ENCODE measurements at places on chromosomes 1 and 21.

- no peak for DNase-seq
Measured at GRCh38 chr1:178539291-178539690, 26.4 kb downstream of the TEX35 start.

DNA sequence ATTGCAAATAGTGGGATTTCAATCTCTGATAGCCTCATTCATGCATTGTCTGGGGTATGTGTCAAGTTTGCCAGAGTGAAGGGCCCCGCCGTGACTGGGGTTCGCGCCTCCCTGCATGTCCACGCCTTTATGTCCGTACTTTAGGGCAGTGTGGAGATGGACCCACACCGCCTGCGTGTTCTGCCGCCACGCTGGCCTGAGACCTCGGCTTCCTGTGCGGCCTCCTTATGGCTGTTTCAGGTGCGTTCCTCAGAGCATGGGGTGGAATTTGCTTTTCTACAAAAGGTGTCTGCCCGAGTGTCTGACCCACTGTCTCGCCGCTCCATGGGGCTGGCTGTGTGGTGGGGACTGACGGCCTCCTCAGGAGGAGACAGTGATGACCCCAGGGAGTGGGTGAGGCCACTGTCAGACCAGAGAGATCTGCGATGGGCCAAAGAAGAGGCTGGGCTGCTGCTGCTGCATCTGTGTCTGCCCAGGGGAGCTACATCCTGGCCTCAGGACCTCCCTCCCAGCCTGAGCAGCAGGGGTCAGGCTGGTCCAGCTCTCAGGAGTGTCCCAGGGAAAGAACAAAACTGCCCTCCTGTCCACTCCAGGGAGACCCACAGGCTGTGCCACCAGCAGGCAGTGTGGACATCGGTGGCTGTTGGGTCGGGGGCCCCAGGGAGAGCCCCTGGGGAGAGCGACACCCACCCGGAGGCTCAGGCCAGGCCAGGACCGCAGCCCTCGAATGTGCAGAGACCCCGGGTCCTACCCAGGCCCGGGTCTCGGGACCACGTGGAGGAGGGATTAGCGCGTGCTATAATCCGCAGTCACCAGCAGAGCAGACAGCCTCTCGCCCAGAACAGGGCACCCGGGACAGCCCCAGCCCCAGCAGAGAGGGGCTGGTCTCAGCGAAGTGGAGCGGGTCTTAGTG is 9.8 kb upstream of the SLC19A1 start:
- no peak for DNase-seq

DNA sequence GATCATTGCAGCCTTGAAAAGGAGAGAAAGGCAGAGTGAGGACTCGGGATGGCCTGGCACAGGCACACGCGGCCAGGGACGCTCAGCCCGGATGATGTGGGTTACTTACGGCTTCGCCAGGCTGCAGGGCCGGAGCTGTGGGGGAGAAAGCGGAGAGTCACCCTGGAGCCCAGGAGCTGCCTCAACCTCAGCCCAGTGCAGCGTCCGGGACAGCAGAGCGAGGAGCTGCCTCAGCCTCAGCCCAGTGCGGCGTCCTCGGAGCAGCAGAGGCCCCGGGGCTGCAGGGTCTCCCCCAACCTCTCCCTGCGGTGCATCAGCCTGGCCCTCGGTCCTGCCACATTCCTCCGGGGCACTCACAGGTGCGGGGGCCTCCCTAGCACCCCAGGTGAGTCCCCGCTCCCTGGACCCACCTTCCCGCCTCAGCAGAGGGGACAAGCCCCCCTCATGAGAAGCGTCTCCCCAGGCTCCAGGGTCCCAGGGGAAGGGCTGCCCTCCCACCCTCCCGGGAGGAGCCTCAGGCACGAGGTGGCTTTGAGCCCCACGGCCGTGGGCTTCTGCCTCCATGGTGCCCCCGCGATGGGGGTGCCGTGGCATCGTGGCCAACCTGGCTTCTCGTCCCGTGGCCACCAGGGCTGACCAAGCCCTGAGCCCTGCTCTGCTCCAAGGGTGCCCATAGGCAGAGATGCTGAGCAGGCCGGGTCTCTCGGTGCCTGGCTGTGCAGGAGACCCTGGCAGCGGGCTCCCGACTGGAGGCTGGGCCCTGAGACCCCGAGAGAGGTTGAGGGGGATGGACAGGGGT is 10.5 kb upstream of the RNF223 start:
- DNase-seq, result no peak

DNA sequence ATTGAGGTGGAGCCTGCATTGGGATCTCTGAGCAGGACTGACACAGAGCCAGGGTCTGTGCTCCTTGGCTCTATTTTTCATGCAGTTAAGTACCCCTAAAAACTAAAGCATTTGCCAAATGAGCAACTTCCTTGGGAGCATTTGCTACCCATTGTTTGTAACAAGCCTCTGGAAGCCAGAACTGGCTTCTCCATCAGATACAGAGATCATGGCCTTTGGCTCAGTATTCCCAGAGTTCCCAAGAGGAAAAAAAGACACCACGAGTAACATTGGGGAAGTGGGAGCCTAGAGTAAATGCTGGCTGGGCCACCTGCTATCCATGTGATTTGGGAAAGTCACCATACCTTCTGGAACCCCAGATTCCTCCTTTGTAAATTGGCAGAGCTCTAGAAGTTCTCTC is 44.8 kb downstream of the OPTC start:
- no peak for DNase-seq

DNA sequence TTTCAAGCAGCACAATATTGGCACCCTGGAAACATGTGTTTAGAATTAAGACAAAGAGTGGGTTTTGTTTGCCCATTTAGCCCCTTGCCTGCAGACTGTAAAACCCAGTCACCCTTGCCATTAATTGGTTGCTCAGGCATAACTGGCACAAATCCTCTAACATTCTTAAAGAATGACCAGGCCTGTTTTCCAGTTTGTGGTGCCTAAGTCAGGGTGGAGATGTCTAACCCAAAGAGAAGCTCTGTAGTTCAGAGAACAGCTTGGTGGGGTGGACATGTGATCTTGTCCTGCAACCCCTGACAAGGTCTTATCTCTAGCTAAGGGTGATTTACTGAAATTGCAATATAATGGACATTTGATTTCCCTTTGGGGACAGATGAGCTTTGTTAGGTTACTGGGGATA is 8.8 kb upstream of the ANGPTL7 start:
- no peak for DNase-seq
